ENCODE measurements at places on chromosomes 1 and 21.

- DNase-seq = no peak
These were observed 11.6 kb downstream of the ZNF678 start for GRCh38 chr1:227574926-227575325.

DNA sequence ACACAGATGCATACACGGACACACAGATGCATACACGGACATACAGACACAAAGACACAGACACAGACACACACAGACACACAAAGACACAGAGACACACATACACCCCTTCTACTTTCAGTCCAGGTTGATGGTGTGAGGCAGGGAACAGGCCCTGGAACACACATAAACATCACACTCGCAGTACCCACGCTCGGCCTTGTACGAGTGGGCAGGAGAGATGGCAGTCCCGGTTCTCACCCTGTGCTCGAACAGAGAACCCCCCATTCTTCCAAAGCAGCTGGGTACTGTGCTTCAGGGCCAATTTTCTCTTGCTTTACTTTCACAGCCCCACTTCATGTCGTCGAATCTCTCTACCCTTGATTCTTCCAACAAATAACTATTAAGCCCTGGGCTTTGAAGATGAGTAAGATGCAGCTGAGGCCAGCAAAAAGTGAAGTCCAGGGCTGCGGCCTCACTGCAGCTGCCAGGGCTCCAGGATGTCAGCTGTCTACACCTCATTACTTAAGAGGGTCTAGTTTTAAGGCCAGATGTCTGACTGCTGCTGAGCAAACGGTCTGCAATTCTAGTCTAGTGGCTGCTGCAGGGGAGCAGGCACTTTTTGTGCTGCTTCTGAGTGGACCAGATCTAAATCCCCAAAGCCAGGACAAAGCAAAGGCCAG, 90.1 kb downstream of the PGBD5 start:
- no peak for DNase-seq

GRCh38 chr1:160127865-160128523, 12.4 kb downstream of the ATP1A2 start:
- no peak for DNase-seq

- DNase-seq = no peak
These were observed 17.1 kb downstream of the ZBTB17 start for GRCh38 chr1:15958793-15959192.

- DNase-seq = no peak
These were observed 95.6 kb downstream of the RGS2 start for GRCh38 chr1:192904438-192904895.

DNA sequence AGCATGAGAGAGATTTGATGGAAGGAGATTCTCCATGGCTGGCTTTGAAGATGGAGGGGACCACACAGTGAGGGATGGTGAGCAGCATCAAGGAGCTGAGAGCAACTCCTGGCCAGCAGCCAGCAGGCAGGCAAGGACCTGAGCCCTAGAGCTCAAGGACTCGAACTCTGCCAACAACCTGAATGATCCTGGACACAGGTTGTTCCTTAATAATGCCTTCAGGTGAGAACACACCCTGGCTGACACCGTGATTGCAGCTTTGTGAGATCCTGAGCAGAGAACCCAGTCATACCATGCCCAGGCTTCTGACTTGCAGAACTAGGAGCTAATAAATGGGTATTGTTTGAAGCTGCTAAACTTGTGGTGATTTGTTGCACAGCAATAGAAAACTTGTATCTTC, 183.1 kb downstream of the LMX1A start:
- no peak for DNase-seq

DNA sequence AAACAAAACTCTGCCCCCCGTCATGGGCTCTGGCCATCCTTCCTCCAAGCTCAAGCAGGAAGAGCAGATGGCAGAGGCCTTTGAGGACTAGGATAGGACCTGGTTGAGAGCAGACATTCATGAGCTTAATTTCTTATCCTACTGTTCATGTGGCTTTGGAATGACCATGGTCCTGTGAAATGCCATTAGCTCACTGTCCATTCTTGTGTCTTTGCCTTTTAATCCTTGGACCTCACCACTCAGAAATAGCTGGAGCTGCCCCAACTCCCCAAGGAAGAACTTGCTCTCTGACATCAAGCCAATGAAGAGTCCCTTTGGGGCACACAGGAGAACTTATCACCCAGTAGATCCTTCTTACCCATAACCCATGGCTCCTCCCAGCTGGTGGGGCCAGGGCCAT, 11.6 kb upstream of the FAM20B start:
- DNase-seq = no peak

All from GM12864 (cell line).